Uterine smooth muscle cell (primary cell): ENCODE measurements at places on chromosomes 2 and 18. TPM values are rescaled to one million over a fixed set of nuclear protein-coding genes. Genes with fewer than 3 reads are reported as not detected.

SCYGR8 gene
- not detected in 2 replicates for total RNA-seq

NRP2 gene
- 118 and 159 TPM in 2 replicates for total RNA-seq

SMYD1 gene
- total RNA-seq, result not detected in 2 replicates

GMCL1 gene
- 7.3 and 8.6 TPM in 2 replicates for total RNA-seq

CDH19 gene
- total RNA-seq, result under 0.01 TPM in 1 of 2 replicates, not detected in the other

OTOS gene
- total RNA-seq, result not detected in 2 replicates

ZNF396 gene
- 0.89 and 2.0 TPM in 2 replicates for total RNA-seq

COLEC11 gene
- under 0.01 TPM in 1 of 2 replicates, not detected in the other for total RNA-seq
